ENCODE measurements at places on chromosomes 5 and 9.

- DNase-seq = no peak
Measured at GRCh38 chr5:133519191-133519590, 93.2 kb downstream of the FSTL4 start.

- no peak for DNase-seq
Measured at GRCh38 chr9:88312517-88313103, 75.6 kb upstream of the SPIN1 start.

DNA sequence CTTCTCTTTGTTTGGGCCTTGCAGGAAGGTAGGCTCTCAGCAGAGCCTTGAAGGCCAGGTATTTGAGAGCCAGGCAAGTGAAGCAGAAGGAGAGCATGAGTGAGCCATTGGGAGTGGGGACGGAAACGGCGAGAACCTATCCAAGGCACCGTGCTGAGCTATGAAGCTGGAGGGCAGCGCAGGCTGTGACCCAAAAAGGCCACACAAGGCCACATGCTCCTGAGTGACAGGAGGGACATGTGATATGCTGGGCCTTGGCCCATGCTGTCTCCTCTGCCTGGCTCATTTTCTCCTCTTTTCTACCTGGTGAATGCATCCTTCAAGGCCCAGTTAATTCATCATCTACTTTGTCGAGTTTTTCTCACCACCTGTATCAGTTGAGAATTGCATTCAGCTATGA lies 136.3 kb downstream of the PALM2AKAP2 start:
- no peak for DNase-seq

GRCh38 chr5:90221951-90222350 lies 187.6 kb downstream of the CETN3 start:
- DNase-seq = no peak

DNA sequence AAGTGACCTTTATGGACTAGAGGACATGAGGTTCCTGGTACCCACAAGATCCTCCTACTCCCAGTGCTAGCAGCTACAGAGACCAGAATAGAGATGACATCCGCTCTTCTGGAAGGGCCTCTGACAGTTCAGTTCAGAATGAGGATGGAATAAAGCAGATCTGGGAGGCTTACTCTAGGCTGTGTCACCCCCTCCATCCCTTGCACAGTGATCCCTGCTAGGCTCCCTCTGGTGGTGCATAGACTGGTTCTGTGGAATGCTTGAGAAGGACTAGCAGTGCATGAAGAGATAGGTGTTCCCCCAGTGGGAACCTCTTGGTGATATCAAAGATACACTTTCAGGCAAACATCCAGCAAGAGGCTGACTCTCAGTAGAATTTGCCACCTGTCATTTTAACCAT lies 83.0 kb downstream of the NPR3 start:
- DNase-seq = no peak

GRCh38 chr5:81420039-81420667 lies 26.2 kb upstream of the ACOT12 start:
- no peak for DNase-seq

GRCh38 chr5:90882448-90882847 lies 323.9 kb downstream of the ADGRV1 start:
- DNase-seq = no peak

GRCh38 chr9:76553680-76554079 lies 94.7 kb downstream of the GCNT1 start:
- DNase-seq = no peak

DNA sequence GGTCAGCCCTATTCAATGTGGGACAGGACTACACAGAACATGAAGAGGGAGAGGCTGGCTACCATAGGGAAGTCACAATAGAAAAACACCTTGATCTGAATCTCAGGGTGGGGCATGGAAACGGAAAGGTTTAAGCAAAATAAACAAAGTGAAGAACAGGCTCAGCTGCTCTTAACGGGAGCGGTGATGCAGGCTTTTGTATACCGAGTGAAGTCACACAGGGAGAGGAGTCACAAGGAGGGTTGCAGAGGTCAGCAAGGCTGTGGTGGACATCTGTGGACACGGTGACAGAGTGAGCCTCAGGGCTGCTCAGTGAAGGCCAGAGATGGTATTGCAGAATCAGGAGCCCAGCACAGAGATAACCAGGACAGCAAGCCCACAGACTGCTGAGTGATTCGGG lies 30.6 kb upstream of the SEMA4D start:
- no peak for DNase-seq

DNA sequence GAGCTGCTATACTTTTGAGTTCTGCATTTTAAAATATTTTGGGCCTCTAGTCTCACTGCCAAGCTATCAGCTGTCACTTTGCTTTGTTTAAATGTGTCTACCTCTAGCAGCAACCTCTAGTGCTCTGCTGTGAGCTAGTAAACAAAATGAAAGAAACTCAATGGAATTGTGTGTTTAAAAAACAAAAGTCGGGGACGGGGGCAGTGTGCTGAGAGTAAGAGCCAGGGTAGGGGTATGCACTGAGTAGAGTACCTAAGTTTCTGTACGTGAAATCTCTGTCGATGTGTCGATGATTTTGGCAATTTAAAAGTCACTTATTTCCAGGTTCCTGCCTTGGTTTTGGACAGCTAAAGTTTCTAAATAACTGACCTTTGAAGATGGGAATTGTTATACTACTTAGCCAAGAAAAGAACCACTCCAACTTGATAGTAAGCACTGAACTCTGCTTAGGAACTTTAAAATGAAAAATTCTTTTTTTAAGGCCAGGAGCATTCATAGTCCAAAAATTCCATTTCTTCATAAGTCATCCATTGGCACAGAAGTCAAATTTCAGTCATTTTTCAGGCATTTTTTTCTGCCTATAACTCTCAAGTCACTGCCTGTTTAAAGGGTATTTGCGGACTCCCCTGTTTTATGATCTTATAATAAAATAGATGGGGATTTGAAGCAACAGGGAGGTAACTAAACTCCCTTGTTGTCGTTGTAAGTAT lies 111.5 kb downstream of the SAXO1 start:
- no peak for DNase-seq

GRCh38 chr9:135888766-135889394 lies 18.5 kb downstream of the CAMSAP1 start:
- DNase-seq = no peak

- DNase-seq = no peak
Measured at GRCh38 chr5:37849641-37850040, 9.8 kb upstream of the GDNF start.

- no peak for DNase-seq
Measured at GRCh38 chr9:117704024-117704575, at the start of gene TLR4. Gene TLR4, plus strand, starts transcription at chr9:117704403. Its CDS starts 70 bp downstream, at chr9:117704473.
